ENCODE measurements at places on chromosomes 5 and 9.

DNA sequence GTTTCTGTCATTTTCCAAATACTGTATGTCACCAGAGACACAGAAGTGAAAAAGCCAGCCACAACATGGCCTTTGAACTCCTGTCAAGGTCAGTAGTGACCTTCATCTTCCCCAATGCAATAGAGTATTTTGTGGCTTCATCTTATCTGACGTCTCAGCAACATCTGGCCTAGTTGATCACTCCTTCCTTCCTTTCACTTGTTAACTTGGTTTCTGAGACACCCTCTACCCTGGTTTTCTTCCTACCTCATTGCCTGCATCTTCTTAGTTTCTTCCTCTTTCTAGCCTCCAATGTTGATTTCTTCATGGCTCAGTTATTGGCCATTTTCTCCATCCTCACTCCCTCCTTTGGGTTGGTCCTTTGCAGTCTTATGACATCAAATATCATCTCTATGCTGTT, 36.3 kb downstream of the GLIS3 start:
- DNase-seq, result no peak

GRCh38 chr5:548256-548655, 24.0 kb upstream of the SLC9A3 start:
- no peak for DNase-seq

DNA sequence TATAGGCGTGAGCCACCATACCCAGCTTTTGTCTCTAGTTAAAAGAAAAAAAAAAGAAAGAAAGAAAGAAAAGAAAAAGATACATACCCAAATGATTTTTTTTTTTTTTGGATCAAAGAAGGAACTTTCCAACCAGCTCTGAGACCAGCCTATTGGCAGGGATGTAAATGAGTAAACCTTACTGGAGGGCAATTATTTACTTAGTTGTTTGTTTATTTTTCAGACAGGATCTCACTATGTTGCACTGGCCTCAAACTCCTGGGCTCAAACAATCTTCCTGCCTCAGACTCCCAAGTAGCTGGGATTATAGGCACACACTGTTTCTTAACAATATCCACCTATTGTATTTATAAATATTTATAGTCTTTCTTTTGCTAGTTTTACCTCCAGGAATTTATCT, 10.9 kb upstream of the SPOUT1 start:
- no peak for DNase-seq

DNA sequence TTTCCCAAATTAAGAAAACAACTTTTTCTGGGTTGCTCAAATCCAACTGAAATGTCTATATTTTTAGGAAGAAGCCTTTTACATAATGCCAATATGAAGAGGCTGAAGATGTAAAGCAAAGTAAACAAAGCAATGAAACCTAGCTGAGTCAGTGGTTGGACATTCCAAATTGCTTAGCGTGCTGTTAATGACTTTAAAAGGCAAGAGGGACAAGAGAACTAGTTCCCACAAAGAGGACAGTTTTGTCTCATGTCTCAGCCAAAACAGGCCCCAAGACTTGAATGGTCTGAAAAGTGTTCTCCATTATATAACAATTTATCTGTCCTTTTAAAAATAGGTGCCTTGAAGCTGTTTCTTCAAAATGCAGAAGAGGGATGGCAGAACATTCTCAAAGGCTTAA, 407.0 kb downstream of the ENC1 start:
- DNase-seq, result peak; percentile 88

DNA sequence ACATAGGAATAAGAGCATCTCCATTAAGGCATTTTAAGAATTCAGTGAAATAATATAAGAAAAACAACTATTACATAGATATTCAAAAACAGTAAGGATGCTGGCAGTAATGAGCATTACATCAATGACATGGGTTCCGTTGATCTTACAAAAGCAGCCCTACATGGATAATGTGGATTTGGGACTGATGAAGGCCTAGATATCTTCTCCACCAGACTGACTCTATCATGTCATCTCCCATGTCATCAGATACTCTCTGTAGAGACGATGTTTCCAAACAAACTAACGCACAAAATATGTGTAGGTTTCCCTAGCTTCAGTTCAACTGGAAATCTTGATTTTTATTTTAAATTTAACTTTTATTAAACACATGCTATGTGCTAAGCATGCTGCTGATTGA, 3.6 kb downstream of the LURAP1L start:
- no peak for DNase-seq

DNA sequence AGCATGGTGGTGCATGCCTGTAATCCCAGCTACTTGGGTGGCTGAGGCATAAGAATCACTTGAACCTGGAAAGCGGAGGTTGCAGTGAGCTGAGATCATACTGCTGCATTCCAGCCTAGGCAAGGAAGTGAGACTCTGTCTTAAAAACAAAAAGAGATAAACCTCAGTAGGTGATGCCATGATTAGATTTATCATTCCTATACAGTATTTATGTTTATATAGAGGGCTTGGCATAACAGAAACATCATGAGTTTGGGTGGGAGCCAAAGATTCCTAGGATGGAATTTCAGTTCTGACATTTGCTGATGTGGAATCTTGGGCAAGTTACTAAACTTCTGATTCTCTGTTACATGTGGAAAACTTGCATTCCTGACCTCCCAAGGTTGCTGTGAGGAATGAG, 22.3 kb downstream of the RFK start:
- DNase-seq, result peak; percentile 37

DNA sequence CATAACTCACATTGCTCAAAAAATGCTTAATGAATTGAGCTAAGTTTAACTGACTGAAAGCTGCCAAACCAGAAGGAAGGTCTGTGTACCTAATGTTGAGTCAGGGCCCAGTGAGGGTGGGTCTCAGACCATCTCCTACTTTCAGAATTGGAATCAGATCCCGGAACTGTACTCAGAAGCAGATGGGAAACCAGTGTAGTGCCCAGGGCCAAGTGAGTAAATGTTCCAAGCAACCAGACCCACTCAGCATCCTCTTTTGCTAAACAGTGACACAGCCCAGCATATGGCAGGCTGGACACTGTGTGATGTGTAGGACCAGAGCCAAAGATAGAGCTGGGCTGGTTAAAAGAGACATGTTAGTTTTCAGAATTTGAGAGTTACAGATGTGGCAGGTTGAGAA, 94.1 kb downstream of the PLCXD3 start:
- peak; percentile 97 for DNase-seq

DNA sequence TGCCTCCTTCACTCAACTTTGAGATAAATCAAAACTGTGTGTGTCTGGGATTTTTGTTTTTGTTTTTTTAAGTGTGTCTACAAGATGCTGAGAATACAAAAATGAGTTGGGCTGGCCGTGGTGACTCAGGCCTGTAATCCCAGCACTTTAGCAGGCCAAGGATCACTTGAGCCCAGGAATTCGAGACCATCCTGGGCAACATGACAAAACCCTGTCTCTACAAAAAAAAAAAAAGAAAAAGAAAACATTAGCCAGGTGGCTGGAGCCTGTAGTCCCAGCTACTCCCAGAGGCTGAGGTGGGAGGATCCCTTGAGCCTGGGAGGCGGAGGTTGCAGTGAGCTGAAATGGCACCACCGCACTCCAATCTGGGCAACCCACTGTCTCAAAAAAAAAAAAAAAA, 21.0 kb downstream of the HNRNPK start:
- DNase-seq, result peak; percentile 71

- DNase-seq, result no peak
These were observed 60.4 kb downstream of the RAB14 start for GRCh38 chr9:121141306-121141705.

DNA sequence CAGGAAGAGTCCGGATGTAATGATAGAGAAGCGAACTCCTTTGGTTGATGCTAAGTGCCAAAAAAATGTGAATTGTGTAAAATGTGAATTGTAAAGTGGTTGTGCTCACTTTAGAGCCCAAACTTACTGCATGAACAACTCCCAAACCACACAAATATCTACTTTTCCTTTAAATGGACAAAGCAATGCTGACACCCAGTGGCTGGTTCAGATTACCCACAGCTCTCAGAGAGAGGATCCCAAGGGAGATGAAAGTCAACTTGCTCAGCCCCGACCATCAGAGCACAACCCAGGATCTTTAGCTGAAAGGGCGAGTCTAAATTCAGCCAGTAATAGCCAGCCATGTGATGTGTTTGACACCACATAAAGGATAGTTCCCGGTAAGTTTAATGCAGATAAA, 133.7 kb downstream of the NMUR2 start:
- peak; percentile 87 for DNase-seq

GRCh38 chr9:35996358-35996970, 38.5 kb upstream of the OR2S2 start:
- no peak for DNase-seq

GRCh38 chr5:138275379-138275782, 960 bp upstream of the GFRA3 start:
- DNase-seq, result no peak

GRCh38 chr9:110768886-110769285, 100.3 kb downstream of the MUSK start:
- DNase-seq, result no peak

DNA sequence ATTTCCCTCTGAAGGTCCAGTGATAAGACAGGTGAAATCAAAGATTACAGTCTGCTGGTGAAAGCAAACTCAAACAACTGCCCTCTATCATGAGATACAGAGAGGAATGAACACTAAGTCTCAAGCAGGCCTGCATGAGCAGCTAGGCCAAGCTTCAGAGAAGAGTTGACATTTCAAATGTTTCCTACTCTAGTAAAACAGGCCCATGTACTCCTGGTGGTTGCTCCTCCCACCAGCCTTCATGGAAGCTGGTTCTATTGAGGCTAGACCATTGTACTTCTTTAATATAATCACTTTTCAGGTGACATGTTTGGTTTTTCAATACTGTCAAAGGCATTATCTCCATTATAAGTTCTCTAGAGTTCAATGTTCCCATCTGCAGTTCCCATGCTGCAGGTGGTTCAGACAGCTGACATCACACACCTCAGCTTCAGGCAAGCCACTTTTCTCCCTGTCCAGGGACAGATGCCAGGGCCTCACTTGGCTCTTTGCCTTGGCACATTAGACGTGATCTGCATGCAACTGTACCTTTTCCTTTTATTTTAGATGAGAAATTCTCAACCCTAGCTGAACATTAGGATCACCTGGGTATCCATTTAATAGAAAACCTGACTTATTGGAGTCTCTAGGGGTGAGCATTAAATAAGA, 89.8 kb downstream of the PIK3R1 start:
- no peak for DNase-seq

GRCh38 chr9:124471761-124472160, 21.5 kb downstream of the ADGRD2 start:
- no peak for DNase-seq

DNA sequence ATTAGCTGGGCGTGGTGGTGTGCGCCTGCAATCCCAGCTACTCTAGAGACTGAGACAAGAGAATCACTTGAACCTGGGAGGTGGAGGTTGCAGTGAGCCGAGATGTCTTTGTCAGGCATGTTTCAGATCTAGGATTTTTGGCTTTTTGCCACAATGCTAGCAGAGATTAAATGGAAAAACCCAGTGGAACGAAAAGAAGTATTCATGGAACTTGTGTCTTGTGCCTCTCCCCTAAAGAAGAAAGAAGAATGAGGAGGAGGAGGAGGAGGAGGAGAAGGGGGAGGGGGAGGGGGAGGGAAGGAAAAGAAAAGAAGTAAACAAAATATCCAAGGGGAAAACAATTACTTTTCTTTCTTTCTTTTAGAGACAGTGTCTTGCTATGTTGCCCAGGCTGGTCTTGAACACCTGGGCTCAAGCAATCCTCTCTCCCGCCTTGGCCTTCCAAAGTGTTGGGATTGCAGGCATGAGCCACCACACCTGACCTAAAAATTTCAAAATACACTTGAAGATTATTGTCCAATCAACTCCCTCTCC, 106.0 kb downstream of the ARRDC3 start:
- no peak for DNase-seq

GRCh38 chr5:173512637-173513435, 103.6 kb downstream of the BOD1 start:
- DNase-seq, result peak; percentile 73

DNA sequence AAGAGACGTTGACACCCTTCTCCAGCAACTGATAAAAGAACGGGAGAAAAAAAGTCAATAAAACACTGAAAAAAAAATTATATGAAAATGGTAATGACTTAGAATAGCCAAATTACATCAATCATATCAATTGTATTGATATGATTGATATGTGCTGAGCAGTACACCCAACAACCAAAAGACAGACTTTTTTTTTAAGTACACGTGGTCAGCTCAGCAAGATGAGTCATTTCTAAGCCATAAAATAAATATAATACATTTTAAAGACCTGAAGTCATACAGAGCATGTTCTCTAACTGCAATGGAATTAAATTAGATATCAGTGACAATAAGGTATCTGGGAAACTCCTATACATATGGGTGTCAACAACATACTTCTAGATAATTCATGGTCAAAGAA, 30.9 kb upstream of the OLFM1 start:
- DNase-seq, result peak; percentile 4

DNA sequence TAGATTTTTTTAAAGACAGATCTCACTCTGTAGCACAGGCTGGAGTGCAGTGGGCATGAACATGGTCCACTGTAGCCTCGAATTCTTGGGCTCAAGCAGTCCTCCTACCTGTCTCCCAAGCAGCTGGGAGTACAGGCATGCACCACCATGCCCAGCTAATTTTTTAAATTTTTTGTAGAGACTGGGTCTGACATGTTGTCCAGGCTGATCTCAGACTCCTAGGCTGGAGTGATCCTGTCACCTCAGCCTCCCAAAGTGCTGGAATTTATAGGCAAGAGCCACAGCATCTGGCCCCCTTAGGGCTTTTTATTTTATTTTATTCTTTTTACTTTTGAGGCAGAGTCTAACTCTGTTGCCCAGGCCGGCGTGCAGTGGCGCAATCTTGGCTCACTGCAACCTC, 56.4 kb downstream of the NSD1 start:
- no peak for DNase-seq

DNA sequence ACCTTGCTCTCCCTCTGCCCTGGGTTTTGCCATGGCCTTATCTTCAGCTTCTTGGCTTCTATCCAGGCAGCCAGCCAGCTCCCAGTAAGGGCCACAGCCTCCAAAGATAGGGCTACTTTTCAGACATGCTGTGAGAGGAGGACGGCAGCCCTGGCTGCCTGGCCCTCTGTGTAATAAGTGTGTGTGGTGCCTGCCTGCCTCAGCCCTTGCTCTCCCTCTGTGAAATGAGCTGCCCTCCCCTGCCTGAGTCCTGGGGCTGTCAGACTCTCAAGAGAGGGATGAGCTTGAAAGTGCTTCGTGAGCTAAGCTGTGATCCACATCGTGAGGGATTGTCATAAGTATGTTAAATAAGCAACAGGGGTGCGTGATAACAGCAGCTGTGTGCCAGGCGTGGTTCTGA, 8.1 kb downstream of the NDST1 start:
- no peak for DNase-seq

DNA sequence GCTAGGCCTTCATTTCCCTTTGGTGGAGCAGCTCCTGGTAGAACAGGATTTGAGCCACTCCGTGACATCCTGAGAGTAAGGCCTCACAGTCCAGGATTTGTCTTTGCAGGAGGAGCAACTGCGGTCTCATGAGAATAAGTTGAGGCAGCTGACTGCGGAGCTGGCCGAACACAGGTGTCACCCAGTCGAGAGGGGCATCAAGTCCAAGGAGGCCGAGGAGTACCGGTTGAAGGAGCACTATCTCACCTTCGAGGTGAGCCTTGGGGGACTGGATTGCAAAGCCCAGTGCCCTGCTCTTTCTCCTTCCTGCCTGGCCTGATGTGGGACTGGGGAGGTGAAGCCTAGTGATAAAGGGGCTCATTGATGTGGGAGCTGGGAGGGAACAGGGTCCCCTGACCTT, 44.3 kb downstream of the PSD2 start:
- no peak for DNase-seq

- DNase-seq, result no peak
These were observed 24.7 kb downstream of the ARL15 start for GRCh38 chr5:54285686-54286085.

- peak; percentile 31 for DNase-seq
These were observed 500.0 kb downstream of the SPATA31D1 start for GRCh38 chr9:82488313-82489200.

Data from PC-3 (cell line).